ENCODE measurements at places on chromosomes 1 and 21.

DNA sequence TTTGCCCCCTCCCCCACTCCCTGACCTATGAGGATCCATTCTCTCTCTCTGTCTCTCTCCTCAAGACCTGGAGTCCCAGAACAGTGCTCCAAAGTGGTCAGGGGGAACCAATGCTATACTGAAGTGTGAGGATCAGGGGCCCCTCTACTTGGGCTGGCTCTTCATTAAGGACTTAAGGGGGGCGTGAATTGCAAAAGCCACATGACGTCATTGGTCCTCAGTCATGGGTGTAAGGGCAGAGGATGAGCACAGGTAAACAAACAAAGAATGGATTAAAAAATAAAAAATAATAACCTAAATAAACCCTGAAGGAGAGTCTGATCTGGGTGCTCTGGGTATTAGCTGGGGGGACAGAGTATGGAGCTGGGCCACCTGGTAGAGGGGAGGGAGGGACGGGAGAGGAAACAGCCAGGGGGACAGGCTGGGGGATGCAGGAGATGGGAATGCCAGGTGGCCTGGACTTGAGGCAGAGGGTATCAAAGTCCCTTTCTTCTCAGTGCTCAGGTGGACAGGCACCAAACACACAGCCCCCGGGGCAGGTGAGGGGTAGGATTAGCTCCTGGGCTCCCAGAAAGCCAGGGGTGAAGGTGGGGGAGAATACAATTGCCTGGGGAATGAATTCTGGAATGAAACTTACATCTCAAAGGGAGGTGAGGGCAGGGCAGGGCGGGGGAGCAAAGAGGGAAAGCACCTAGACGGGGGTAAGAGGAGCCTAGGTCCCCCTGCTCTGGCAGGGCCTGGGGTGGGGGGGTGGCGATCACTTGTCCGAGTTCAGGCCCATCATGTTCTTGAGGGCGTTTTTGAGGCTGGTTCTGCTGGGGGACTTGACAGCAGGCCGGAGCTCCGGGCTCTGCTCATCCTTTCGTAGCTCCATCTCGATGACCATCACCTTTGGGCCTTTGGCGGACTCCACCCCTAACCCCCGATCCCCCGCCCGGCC lies 4.6 kb downstream of the MPZ start:
- DNase-seq, result no peak

- DNase-seq, result peak; percentile 47
Observed at GRCh38 chr1:96236156-96236739, 485.3 kb upstream of the PTBP2 start.

GRCh38 chr1:209937996-209938959 lies at the start of gene SYT14:
TSS of gene SYT14 (plus strand) at chr1:209938217. CDS start at chr1:209938265, 48 bp downstream.
- peak; percentile 69 for DNase-seq

DNA sequence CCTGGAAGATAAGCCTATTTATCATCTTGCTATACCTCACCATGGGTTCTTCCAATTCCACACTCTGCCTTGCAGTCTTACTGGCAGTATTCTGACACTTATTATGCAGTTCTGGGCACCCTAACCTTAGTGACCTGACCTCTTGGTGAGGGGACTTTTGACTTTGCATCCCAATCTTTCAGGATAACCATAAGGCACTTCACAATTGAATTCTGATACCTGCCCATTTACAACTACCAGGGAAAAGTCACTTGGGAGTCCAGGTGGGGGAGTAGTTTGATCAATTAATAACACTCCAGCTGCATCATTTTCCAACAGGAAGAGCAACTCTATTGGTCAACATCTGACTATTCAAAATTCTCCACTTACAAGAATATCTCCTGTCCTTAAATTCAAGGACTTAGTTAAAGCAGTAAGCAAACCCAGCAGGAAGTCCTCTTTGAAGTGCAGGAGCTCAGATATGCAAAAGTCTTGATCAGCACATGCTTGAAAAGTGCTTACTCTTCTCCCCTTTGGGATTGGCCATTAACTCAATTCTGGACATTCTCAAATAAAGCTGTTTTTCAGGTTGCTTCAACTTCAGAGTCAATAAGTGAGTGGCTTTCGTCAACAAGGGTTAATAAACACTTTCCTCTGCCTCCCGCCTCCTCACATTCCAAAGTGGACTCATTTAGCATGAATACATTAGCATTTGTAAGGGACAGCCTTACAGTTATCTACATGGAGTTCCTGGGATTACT lies 177.4 kb upstream of the NRIP1 start:
- DNase-seq, result no peak

DNA sequence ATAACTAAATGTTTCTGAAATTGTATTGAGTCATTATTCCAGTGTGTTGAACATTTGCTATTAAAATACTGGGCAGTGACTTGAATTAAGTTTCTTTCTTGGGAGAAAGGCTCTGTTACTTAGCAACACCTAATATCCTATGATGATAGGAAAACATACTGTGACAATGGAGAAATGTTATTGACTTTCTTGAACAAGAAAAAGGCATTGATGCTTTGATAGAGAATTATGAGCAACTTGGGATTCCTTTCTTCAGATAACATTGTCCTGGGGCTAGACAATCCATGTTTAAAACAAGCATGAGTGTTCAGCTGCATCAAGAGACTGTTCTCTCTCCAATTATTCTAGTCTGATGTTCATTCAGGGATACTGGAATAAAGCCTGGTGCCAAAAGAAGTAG lies 215.9 kb upstream of the L1TD1 start:
- DNase-seq, result no peak

- no peak for DNase-seq
Observed at GRCh38 chr21:34874684-34875513, 174.2 kb downstream of the RUNX1 start.

GRCh38 chr1:15399710-15400109 lies 10.0 kb upstream of the EFHD2 start:
- DNase-seq, result no peak

- no peak for DNase-seq
Observed at GRCh38 chr1:211908453-211908852, 77.9 kb upstream of the LPGAT1 start.

- DNase-seq, result no peak
Observed at GRCh38 chr1:106995970-106996369, 60.5 kb upstream of the PRMT6 start.

DNA sequence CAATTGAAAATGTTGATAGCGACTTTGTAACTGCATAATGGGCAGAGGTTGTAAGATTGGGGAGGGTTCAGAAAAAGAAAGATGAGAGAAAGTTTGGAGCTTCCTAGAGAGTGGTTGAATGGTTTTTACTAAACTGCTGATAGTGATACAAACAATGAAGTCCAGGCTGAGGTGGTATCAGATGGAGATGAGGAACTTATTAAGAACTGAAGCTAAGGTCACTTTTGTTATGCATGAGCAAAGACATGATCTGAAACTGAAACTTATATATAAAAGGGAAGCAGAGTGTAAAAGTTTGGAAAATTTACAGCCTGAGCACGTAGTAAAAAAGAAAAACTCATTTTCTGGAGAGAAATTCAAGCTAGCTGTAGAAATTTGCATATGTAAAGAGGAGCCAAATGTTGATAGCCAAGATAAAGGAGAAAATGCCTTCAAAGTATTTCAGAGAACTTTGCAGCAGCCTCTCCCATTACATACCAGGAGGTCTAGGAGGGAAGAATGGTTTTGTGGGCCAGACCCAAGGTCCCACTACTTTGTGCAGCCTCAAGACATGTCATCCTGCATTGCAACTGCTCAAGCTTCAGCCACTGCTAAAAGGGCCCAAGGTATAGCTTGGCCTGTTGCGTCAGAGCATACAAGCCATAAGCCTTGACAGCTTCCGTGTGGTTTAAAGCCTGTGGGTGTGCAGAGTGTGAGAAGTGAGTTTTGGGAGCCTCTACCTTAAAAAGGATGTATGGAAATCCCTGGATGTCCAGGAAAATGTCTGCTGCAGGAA lies 843.9 kb downstream of the AMY1C start:
- no peak for DNase-seq

DNA sequence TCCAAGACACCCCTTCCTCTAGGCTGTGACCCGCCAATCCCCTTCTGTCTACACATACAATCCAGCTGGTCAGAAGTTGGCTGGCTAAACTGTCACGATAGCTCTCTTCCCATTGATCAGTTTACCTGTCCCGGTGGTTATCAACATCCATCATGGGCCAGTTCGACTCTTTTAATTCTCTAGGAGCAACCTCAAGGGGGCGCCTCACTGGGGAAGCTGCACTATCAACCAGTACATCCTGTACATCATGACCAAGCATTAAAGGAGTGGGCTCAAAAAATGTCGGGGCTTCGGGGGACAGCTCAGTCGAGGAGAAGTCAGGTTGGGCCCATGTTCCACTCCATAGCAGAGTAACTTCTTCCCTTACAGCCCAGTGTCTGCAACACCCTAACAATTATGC lies 53.2 kb upstream of the B3GALNT2 start:
- DNase-seq, result no peak

- no peak for DNase-seq
Observed at GRCh38 chr1:47549532-47549931, 111.7 kb downstream of the FOXD2 start.

DNA sequence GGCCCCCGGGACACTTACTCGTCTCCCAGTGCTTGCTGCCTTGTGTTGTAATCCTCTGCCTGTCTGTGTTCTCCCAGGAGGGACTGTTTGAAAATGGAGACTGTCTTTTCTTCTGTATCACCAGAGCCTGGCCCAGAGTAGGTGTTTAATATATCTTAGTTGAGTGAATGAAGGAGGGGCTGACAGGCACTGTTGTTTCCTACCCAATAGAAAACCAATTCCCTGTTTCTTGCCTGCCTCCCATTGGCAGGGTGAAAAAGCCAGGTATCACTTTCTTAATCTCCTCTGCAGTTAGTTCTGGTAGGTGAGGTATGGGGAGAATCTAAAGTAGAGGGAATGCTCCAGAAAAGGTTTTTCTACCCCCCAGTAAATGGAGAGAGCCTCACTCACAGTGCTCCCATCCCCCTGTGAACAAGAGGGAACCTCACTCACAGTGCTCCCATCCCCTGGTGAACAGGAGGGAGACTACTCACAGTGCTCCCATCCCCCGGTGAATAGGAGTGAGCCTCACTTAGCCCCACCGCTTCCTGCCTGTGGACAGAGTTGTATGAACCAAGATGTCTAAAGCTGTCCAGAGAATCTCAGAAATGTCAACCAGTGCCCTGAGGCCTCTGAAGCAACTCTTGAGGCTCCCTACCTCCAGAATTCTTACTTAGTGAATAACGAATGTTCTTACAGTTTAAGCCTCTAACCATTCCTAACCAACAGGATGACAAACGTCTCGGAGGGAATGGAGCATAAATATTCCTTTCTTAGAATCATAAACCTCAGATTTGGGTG lies at the start of gene GJA5:
TSS of gene GJA5 (minus strand) at position 122 of the 780 bp plus-strand sequence. CDS start 1,364 bp downstream, outside the sequence.
- no peak for DNase-seq

DNA sequence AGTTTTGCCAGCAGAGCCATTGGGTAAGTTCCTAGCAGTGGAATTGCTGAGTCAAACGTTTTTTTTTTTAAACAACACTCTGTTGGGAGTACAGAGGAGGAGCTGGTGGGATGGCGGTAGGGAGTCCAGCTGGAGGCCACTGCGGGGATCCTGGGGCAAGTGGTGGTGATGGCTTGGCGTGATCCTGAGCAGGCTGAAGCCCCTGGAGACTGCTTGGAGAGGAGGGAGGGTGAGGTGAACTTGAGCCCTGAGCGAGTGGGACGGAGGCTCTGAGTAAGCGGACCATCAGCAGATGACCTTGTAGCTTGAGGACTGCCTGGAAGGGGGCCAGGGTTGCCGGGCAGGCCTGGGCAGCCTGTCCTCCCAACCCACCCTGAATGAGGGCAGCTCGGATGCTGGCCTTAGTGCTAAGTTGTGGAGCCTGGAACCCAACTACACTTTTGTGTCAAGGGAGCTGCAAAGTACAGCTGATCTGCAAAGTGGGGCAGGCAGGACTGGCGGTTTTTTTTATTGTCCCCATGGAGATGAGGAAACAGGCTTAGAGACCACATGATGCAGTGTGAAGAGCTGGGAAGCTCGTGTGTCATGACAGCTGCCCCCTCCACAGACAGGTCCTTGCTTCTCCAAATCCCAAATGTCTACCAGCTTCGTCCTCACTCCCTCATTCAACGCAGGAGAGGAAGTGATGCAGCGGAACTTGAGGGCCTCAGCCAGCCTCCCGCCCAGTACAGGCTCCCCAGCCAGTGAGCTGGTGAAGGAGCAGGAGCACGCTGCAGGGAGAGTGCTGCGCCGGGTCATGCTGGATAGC lies 20.2 kb downstream of the MRPL37 start:
- peak; percentile 32 for DNase-seq

DNA sequence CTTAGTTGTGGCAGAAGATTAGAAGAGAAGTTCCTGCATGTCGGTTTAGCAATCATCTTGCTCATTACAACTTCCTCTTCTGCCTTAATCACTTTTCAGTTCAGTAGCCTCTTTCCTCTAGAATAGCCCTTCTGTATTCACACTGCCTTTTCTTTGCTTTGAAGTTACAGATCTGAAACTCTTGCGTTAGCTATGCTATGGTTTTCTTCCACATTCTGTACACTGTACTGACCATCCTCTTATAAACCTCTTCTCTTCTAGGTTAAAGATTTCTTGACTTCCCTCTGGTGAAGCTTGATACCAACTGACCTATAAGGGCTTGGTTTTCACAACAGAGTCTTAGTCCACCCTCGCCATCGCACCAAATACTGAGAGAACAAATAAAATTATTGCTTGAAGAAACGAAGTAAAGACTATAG lies 35.0 kb downstream of the C21orf91 start:
- no peak for DNase-seq

DNA sequence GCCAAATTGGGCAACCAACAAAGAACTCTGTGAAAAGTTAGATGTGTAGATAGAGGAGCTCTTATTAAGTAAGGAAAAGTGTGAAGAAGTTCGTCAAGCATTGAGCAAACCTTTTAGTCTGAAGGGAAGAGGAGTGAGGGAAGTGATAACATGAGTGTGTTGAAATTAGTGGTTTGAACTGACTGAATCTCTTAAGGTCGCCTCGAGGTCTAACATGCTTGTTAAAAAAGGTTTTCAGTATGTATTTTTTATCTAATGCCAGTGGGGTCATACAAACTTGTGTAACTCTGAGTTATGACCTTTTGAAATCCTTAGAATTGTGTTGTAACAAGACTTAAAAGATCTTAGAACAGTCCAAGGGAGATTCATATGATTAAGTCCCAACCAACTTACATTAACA lies 34.1 kb downstream of the SOAT1 start:
- DNase-seq, result no peak

GRCh38 chr21:43194303-43195120 lies 25.7 kb downstream of the CRYAA start:
- DNase-seq, result no peak

GRCh38 chr1:82844911-82845827 lies 1044.4 kb downstream of the ADGRL2 start:
- DNase-seq, result no peak

DNA sequence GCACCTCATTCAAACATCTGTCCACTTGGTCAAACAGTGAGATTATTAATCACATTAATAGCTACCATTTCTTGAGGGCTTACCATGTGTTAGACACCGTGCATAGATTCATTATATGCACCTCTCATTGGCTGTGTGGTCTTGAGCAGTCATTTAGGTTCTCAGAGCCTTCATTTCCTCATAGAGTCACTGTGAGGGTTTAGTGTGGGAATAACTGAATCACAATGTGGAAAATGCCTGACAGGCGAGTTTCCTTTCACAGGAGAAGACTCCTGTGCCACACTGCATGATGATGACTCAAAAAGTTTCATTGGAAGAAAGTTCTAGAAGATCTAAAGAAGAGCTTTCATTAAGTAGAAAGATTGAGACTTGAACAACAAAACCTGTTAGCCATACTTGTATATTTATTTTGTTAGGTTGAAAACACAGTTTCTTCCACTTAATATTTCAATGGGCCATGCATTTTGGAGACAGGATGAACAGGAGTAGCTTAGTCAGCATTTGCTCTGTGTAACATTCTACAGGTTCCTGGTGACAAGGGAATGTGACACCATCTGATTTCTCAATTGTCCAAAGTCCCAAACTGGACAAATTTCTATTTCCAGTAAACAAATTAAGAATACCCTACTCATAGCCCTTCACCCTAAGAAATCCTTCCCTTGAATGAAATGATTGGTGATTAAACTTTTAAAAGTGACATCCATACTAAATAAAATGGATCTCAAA lies 45.7 kb downstream of the FYB2 start:
- peak; percentile 11 for DNase-seq
